GM13976 (cell line): ENCODE measurements at places on chromosomes 12 and 14.

GRCh38 chr12:17371491-17372215, 718.3 kb downstream of the RERGL start:
- no peak for DNase-seq

- DNase-seq, result no peak
Measured at GRCh38 chr12:27426743-27427487, 19.6 kb upstream of the SMCO2 start.

- no peak for DNase-seq
Measured at GRCh38 chr12:112543751-112544150, 125.0 kb downstream of the PTPN11 start.

DNA sequence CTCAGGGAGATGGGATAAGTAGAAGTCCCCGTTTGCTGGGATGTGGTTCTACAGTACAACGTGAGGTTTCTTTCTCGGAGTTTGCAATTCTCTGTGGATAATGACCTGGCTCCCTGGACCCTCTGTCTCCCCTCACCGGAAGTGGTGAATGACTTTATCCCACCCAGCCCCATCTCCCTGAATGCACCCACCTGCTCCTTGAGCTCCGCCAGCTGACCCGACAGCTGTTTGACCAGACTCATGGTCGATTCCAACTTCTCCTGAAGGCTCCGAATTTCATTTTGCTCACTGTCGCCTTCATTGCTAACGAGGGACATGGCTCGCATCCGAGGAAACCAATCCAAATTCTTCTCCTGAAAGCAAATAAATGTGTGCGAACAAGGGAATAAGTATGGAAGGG, 144.6 kb downstream of the SSPN start:
- no peak for DNase-seq

GRCh38 chr12:58086930-58087329, 145.6 kb downstream of the ATP23 start:
- no peak for DNase-seq

DNA sequence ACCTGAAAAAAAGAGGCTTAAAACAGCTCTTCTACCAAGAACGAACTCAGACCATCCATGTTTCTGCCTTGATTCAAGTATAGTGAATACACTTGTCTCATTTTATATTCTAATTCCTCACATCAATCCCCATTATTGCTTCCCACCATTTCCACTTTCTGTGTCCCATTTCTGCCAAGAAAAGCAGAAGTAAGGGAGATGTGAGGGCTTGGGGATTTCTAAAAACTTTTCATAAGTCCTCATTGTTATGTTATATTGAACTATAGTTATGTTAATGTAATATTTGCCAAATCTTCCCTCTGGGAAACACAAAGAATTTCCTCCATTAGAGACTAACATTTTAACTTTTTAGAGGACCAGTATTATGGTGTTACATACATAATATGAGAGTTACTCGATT, 48.2 kb upstream of the PSMA6 start:
- no peak for DNase-seq

- DNase-seq, result peak; percentile 70
Measured at GRCh38 chr12:103102225-103102744, 144.8 kb downstream of the ASCL1 start.

DNA sequence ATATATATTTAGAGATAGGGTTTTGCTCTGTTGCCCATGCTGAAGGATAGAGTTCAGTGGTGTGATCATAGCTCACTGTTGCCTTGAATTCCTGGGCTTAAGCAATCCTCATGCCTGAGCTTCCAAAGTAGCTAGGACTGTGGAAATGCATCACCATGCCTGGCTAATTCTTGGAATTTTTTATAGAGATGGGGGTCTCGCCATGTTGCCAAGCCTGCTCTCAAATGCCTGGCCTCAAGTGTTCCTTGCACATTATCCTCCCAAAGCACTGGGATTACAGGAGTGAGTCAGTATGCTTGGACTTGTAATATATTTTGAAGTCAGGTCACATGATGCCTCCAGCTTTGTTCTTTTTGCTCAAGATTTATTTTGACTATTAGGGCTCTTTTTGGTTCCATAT, 178.0 kb downstream of the RPAP3 start:
- no peak for DNase-seq

GRCh38 chr14:102941419-102942011, 19.1 kb downstream of the AMN start:
- no peak for DNase-seq

DNA sequence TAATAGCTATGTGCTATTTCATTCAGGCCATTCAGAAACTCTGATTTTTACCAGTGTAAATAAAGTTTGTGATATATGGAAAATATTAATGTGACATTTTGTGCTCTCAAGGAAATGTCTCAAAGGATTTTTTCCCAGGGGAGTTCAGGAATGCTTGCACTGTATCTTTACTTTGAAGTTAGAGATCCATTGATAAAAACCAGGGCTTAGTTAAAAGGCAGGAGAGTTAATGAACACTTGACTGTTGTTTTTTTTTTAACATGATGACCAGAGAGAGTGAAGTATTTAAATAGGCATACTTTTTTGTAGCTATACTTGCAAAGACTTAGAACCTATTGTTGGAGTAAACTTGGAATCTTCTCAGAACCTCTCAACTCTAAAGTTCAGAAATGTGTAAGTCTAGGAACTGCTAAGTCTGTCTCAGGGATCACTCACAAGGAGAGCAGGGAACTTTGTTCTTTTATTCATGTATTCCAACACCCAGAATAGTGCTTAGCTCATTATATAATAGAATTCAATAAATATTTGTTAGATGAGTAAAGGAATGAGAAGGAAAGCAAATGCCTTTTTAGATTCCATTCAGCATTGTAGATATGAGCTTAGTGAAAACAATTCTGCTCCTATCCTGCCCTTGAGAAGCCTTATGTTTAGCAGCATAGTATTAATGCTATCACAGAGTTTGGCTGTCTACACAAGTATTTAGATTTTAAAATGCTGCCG, 117.5 kb downstream of the DAAM1 start:
- DNase-seq, result no peak
